Kasumi-1 (cell line): ENCODE measurements at places on chromosomes 11 and 22.

DNA sequence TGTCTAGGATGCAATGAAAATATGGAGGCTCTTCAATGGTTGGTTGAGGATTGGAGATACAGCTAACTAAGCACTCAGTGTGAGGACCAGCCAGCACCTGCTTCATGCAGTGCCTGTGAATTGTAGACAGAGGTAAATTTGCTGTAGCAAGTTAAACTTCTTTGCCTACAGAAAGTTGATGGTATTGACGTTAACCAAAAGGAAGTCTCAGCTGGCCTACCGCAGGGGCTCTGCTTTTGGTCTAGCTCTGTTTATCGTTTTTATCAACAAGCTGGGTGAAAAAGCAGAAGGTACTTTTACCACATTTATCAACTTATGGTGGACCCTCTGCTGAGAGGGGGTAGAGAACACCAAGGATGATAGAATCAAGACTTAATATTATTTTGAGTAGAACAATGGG, 51.6 kb downstream of the GRAMD1B start:
- DNase-seq, result no peak

DNA sequence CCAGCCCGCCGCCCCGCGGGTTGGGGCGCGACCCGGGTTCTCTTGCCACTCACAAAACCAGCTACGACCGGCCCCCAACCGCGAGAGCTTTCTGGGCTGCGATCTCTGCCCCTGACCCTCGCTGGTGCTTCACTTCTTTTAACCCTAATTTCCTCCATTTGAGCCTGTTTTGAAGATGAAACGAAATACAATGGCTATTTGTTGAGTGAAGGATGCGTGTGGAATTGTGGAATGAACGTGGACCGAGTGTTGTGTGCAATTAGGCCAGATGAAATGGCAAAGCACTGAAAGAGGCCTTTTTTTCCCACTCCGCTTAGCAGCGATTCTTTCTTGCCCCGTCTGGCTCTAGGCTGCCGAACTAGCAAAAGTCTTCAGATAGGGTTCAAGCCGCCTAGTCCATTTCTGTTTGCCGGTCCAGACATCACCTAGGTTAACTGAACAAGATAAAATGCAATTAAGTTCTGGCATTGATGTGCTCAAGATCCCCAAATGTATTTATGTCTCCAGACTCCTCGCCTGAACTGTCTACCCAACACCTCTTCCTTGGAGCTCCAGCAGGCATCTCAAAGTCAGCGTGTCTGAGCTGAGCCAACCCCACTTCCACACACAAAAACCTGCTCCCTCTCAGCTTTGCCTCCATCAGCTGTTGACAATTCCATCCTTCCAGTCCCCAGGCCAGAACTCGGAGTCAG, 471 bp upstream of the TMEM184B start:
- no peak for DNase-seq

DNA sequence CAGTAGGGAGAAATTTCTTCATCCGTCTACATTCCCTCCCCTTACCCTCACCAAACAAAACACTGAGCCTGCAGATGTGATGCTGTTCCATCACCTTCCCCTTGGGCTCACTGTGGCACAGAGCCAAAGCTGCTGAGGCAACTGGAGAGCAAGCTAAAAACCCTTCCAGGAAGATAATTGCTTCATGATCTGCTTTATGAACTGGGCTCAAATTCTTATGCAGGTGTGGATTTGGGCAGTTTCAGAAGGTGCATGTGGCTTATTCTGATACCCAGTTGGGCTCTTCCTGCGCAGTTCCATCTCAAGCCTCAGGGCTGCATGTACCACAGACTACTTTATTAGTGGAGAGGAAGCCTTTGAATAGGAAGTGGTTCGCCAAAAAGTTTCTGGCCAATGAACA, 58.3 kb downstream of the AAMDC start:
- DNase-seq, result no peak

GRCh38 chr11:112785719-112786118, 175.5 kb upstream of the NCAM1 start:
- no peak for DNase-seq

- no peak for DNase-seq
Measured at GRCh38 chr11:106957030-106957482, 61.2 kb downstream of the GUCY1A2 start.

DNA sequence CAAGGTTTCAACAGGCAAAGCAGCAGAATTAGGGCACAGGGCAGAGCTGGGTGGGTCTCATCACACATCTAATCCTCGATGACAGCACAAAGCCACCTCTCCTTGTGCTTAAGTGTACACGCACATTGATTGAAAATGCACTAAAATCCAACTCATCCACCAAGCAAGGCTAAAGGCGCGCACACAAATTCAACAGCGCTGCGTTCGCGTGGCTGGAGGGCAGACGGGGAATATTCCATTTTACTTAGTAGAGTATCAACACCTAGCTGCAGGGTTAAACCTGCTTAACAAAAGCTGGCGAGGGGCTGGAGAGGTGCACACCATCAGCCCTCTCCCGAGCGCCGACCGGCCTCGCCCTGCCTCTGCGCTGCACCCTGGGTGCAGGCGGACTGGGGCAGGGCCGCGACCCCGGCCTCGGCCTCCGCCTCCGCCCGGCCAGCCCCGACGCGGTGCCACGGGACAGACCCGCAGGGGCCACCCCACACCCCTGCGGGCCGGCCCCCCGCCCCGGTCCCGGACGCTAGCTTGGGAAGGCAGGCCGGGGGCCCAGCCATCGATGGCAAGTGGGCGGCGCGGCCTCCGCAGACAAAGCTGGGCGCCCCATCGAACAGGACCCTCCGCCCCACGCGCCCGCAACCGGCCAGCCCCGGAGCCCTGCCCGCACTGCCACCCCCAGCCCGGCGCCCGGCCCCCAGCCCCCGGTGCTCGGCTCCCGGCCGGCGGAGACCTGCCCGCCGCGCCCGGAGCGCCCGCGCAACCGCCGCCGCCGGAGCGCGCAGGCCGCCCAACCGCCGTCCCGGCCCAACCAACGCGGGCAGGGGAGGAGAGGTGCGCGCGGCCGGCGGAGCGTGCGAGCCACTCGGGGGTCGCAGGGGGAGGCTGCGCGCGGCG, 929 bp downstream of the PRDM10 start:
- no peak for DNase-seq

DNA sequence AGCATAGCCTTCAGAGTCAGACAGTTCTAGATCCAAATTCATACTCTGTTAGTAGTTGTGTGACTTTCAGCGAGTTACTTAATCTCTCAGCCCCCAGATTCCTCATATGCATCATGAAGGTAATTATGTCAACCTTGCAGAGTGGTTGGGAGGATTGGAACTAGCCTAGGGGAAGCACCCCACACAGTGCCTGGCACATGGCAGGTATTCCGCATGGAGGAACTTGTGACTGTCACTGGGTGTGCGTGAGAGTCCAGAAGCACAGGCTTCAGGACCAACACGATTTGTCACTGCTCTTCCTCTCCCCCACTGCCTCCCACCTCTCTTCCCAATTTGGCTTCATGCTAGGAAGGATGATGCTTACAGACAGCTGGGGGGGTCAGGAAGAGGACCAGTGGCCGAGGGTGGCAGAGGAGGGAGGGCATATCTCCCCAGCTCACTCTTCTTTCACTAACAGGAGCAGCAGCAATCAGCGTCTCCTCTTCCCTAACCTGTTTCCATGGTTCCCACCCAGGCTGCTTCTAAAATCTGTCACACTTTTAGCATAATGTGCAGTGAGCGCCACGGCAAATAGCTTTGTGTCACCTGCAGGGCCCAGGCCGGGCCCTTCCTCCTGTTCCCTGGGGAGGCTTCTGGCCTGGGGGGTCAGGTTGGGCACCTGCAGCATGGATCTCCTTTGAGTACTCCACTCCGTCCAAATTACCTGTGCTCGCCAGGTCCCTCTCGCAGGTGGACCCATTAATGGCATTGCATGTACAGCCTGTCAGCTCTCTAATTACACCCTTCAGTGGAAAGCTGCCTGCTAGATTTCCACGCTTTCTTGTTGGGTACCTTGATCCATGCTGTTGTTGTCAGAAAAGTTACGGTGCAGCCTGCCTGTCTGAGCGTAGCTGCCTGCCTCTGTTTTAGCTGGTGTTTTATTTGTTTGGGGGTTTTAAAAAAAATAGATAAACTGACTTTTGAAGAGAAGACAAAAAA, 400.4 kb downstream of the NXPE2 start:
- DNase-seq, result no peak

DNA sequence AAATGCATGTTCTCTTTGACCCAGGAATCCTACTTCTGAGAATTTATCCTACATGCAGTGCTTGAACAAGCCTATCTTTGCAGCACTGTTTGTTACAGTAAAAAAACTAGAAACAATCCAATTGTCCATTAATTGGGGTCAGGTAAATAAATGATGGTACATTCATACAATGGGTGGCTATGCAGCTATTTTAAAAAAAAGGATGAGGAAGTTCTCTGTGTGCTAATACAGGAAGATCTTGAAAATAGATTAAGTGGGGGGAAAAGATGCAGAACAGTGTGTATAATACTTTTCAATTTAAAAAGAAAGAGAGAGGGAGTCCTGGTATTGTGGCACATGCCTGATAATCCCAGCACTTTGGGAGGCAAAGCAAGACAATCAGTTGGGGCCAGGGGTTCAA, 9.5 kb upstream of the CREB3L1 start:
- DNase-seq, result peak; percentile 46

DNA sequence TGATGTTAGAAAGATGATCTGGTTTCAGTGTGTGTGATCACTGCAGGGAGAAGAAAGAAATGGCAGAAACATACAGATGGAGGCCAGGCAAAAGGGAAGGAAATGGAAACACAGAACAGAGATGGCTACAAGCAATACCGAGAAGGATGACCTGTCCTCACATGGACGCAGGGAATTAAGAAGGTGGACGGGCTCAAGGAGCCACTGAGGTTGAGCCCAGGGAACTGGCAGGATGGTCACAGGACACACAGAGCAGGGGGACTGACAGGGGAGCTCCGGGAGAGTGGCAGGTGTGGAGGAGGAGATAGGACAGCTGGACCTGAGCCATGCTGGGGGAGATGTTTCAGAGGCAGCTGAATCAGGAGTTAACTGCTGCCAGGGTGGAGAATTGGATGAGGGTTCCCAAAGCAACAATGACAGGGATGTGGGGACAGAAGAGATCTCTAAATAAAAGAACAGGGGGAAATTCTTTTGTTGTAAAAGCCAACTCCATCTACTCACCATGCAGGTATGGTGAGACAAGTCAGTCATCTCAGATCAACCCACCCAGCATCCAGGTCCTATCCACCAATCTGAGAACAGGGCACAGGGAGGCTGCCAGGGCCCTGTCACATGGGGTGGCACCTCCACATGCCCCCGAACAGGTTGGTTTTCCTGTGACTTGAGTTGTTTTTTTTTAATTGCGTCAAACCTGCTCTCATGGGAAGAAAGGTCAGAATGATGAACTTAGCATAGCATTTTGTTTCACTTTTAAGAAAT, 26.3 kb downstream of the KLHL22 start:
- DNase-seq, result no peak

- DNase-seq, result no peak
Measured at GRCh38 chr11:114161486-114162250, 102.2 kb downstream of the ZBTB16 start.

- DNase-seq, result no peak
Measured at GRCh38 chr11:115541518-115541917, 37.3 kb upstream of the CADM1 start.

DNA sequence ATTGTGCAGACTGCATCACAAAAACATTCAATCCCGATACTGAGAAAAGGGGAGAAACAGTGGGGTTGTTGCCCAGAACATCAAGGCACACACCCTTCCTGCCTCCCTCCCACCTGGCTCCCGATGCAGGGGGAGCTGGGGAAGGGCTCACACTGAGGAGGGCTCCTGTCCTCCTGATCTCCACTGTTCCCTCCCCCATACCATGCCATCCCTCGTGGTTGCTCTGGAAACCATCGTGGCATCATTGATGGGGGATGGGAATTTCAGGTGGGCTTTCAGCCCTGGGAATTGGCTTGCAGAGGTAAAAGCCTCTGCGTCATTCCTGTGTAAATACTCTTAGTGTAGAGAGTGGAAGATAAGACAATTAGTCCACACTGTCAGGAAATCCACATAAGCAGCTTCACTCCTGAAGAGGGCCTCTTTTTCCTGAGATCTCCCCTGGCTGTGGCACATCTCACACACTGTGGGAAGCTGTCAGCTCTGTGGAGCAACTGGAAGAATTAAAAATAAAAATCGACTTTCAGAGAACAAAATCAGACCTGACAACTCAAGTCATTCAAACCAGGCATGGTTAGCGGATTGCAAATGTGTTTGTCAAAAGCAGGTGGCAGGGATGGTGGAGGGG, 176.0 kb downstream of the CHST1 start:
- DNase-seq, result no peak

GRCh38 chr11:91717169-91717568, 507.4 kb upstream of the FAT3 start:
- DNase-seq, result no peak

GRCh38 chr11:16032974-16033373, 323.4 kb downstream of the SOX6 start:
- DNase-seq, result no peak

DNA sequence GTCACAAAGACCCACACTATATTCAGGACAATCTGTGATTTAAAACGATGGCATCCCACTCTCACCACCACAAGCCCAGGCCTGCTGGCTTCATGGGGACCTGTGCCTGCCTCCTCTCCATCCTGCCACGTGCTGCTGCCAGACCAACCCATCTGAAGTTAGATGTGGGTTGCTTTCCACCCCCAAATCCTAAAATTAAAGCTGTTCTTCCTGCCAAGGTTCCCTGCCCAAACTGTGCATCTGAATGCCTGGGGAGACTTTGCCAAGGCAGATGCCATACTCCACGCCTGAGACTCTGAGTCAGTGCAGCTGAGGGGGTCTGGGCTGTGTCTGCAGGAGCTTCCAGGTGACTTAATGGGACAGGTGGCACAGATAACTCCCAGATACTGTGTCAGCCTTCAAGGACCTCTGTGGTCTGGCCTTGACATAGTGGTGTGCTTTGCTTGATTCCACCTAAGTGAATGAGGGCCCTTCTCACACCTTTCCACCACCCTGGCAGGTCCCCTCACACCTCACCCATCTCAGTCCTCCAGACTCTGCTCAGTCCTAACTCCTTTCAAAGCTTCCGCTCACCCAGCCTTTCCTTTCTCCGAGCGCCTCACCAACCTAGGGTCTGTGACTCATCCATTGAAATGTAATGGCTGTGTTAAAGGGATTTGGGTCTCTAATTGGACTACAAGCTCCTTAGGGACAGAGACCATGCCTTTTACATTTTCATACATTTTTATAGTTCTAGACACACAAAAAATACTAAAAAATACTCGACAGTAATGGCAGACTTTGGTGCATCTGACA, 18.6 kb downstream of the ADAMTS8 start:
- DNase-seq, result no peak

- DNase-seq, result no peak
Measured at GRCh38 chr11:83840326-83840725, 554.2 kb upstream of the CCDC90B start.

DNA sequence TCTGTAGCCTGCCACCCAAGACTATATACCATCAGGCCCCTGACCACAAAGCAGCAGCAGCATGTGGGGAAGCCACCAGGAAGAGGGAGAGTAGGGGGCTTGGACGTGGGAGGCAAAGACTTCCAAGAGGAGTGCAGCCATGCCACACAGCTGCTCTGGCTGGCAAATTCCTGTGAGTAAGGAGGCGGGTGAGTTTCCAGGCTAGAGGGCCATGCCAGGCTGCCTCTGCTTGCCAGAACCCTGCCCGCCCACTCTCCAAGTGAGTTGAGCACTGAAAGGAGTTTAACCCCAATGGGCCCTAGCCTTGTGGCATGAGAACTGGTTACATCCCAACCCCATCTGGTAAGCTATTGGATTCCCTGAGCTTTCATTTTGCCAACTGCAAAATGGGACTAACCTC, 4.7 kb upstream of the DGAT2 start:
- no peak for DNase-seq
